Activated CD8-positive, alpha-beta memory T cell treated with anti-CD3 and anti-CD28 coated beads, Interleukin-2, amount 50 U/mL, for 4 hours (primary cell): ENCODE measurements at places on chromosomes 11 and 22.

DNA sequence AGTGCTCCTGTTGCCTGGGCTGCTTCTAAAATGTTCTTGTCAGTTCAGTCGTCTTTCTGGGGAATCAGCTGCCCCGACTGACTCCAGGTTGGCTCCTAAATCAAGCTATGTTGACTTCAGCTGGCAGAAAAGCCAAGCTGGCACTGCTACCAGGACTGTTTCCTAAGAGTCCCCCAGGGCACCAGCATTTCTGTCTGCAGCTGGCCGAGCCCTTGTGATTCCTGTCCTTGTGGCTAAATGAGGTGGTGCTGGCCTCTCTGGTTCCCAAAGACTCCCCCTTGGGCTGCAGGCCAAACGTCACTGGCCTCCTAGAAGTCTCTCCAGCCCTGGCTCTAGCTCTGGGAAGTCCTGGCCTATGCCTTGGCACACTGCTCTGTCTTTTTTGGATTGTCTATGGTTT, 31.1 kb downstream of the GRAMD1B start:
- no peak for DNase-seq

- no peak for DNase-seq
These were observed 19.3 kb upstream of the BDNF start for GRCh38 chr11:27719546-27719925.

GRCh38 chr11:125410091-125410490, 86.0 kb downstream of the FEZ1 start:
- DNase-seq, result no peak

DNA sequence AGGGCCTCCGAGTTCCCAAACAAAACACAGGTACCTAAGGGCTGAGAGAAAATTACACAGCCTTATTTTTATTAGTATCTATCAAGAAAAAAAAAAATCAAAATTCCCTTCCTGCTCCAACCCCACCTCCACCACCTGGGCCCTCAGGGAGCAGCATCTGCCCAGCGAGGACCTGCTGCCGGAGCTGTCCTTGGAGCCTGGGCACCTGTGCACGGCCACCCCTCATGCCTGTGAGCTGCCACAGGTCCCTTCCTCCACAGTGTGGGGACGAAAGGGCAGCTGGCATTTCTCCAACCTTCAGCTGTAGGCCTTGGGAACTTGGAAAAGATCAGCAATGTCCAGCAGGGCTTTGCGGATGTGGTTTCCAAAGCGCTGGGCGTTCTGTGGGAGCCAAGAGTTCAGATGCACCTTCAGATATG, 6.3 kb upstream of the SYCE3 start:
- DNase-seq, result no peak

DNA sequence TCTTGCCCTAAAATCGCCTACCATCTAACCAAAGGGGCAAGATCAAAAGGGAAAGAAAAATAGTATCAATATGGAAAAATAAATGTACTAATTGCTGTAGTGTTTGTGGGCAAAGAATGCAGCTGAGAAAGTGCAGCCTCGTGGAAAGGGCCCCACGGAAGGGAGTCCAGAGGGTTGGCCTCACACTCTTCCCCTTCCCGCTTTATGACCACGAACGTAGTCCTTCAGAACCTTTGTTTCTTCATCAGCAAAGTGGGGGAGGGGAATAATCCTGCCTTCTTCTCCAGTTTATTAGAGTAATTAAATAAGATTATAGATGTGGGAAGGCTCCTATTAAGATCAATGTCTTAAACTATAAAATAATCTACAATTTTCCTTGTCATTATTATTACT, 41.0 kb downstream of the FLI1 start:
- no peak for DNase-seq
